Naive thymus-derived CD4-positive, alpha-beta T cell (primary cell): ENCODE measurements at places on chromosomes 6 and 20.
A peak's percentile ranks its signal among the peaks of the same experiment; 100 is the strongest.

- DNase-seq, result no peak
Measured at GRCh38 chr20:59469267-59470252, 134.8 kb upstream of the PHACTR3 start.

GRCh38 chr6:125981571-125982185 is 4.7 kb upstream of the TRMT11 start:
- DNase-seq, result no peak

- no peak for DNase-seq
Measured at GRCh38 chr20:61765871-61766654, 299.6 kb downstream of the TAF4 start.

- no peak for DNase-seq
Measured at GRCh38 chr20:52829111-52829510, 143.0 kb upstream of the TSHZ2 start.

GRCh38 chr6:158713469-158713868 is 63.6 kb downstream of the SYTL3 start:
- no peak for DNase-seq

- DNase-seq, result no peak
Measured at GRCh38 chr6:28742668-28743270, 181.0 kb downstream of the TRIM27 start.

DNA sequence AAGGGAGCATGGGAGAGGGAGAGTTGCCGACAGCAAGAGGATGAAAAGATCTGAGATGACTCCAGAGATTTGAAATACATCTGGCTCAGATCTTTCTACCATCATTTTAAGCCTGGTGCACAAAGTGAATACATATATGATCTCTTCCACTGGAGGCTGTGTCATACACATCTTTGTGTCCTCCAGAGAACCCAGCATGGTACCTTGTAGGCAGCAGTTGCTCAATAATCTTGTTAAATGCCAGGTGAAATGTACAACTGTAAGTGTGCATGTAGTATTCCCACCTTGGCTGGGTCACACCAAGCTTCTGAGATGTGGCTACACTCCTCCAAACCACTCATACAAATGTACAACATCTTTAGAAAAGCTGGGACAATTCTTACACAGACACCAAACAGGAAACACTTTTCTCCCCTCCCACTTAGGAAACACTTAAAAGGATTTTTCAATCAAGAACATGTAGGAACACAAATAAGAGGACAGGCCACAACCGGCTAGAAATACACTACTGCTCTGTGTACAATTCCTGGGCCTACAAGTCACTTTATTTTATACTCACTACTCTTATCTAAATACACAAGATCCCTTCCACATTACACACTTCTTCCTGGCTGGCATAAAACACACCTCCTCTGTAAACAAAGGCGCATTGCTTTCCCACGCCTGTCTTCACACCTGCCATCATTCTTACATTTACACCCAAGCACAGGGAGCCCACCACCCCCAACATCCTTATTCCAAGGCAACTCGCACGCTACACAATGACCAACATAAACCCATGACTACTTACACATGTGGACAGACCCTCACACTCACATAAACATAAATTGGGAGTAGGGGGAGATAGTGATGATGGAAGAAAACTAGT is 3.8 kb upstream of the IER3 start:
- no peak for DNase-seq

GRCh38 chr6:19855536-19855935 is 18.4 kb downstream of the ID4 start:
- DNase-seq, result no peak

- DNase-seq, result no peak
Measured at GRCh38 chr6:129475477-129476247, 234.3 kb downstream of the ARHGAP18 start.

- DNase-seq, result no peak
Measured at GRCh38 chr6:114564302-114564933, 221.6 kb upstream of the HS3ST5 start.

- no peak for DNase-seq
Measured at GRCh38 chr20:9024606-9025005, 44.3 kb upstream of the PLCB4 start.

- no peak for DNase-seq
Measured at GRCh38 chr20:33030076-33030475, 1.4 kb upstream of the BPIFB6 start.

DNA sequence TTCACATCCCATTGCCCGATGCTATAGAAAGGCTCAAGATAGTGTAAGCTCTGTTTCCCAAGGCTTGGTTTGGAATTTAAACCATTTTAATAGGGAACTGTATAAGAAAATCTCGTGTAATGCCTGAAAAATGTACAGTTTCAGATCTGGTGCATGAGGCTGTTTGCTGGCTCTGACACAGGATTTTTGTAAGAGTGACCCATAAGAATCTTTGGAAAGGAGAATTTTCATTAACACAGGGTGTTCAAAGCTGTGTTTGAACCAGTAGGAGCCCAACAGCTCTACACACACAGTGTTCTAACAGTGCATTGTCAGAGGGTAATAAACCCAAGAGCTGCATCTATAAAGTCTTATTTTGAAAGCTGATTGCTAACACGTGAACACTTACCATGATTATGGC is 293.5 kb downstream of the PRL start:
- DNase-seq, result no peak

- DNase-seq, result no peak
Measured at GRCh38 chr6:32210191-32210601, 13.7 kb downstream of the NOTCH4 start.

- no peak for DNase-seq
Measured at GRCh38 chr6:3305216-3305565, 46.4 kb downstream of the PSMG4 start.

DNA sequence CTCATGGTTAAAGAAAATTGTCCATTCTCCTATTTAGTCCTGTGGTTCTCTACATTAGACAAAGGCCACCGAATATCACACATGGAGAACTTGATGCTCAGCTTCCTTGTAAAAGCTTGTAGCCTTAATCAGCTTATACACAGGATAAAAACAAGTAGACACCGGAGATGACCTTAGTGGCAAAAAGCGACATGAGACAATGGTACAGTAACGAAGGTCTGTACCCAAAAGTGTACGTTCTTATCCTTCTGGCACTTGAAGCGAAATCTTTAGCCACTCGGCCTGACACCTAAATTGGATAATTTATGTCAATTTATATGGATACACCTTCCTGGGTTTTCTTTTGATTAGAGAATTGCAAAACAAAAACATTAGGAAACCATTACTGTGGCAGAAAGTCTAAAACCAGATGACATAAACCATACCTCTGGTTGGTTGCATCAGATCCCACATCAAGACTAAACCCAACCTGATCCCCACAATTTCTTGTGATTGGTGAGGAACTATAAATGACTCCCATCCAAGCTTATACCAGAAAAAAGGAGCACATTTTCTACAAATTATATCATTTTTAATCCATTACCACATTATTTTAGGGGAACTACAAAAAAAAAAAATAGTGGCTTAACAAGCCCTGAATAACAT is 6.1 kb downstream of the RBM39 start:
- no peak for DNase-seq

- no peak for DNase-seq
Measured at GRCh38 chr6:170041526-170041925, 249.4 kb downstream of the DLL1 start.

- DNase-seq, result no peak
Measured at GRCh38 chr20:10419550-10420133, 14.4 kb downstream of the MKKS start.

GRCh38 chr6:119739769-119740168 is 390.2 kb upstream of the MAN1A1 start:
- no peak for DNase-seq

DNA sequence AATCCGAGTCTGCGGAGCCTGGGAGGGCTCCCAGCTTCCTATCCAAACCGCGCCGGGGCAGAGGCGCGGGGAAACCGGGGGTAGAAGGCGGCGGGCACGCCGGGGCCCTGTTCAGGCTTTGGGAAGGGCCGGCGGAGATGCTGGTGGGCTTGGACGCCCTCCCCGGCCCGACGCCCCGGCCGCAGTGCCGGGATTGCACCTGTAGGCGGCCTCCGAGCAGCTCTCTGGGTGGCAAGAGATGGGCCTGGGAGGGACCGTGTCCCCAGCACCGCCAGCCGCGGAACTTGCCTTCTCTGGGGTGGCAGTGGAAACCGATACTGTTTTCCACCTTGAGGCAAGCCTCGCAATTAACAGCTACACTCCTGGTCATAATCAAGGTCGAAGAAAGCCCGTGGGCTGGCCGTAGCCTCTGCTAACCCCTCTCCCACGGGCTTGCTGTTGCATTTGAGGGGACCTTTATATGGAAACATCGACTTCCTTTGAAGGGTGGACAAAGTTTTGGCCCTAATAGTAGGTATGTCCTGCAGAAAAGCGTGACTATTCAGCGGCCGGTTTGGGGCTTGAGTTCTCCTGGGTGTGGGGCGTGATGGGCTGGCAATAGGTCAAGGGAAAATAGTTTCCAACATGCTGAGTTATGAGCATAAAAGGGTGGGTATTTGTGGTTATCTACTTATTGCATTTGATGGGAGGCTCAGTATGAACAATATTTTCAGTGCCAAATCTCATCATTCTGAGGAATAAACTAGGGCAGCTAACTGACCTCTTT is 1.1 kb upstream of the JAG1 start:
- no peak for DNase-seq

GRCh38 chr20:1423625-1424106 is 30.8 kb upstream of the FKBP1A start:
- peak; percentile 6 for DNase-seq

GRCh38 chr6:163323705-163324104 is 90.8 kb upstream of the QKI start:
- no peak for DNase-seq

GRCh38 chr20:42373049-42373448 is 754.9 kb upstream of the CHD6 start:
- no peak for DNase-seq

DNA sequence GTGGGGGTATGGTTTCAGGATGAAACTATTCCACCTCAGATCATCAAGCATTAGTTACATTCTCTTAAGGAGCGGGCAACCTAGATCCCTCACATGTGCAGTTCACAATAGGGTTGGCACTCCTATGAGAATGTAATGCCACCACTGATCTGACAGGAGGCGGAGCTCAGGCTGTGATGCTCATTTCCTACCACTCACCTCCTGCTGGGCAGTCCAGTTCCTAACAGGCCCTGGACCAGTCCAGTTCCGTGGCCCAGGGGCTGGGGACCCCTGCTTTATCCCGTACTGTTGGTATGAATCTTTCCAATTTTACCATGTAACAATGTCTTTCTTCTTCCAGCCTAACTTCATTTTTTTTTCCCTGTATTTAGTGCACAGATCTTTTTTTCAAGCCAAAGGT is 94.9 kb downstream of the OGFRL1 start:
- no peak for DNase-seq

DNA sequence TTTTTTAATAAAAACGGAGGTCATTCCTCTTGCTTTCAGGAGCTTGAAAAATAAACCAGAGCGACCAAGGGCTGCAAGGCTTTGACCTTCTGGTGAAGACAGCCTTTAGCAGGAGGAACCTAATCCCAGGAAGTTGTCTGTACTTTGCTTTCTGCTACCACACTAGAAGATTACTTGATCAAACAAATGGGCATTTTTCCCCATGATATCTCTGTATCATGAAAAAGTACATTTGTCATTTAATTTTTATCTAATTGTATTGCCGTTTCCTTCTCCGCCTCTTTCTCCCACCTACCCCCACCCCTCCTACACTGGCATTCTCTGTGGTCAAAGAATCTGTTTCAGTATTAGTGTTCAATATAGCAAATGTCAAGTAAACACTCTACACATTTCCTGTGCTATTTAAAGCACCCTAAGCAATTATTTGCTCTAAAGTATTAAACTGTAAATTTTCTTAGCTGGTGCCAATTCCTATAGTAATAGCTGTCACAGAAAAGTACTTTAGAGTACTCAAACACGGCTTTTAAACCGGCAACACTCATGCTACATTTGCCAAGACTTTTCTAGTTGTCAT is 29.7 kb downstream of the ATXN1 start:
- no peak for DNase-seq

GRCh38 chr6:38169221-38169976 is 349.9 kb downstream of the ZFAND3 start:
- DNase-seq, result no peak
